Stromal cell of bone marrow (primary cell): ENCODE measurements at places on chromosomes 2 and 18.

- DNase-seq, result no peak
Observed at GRCh38 chr2:200356321-200356720, 49.8 kb downstream of the SPATS2L start.

GRCh38 chr2:19739256-19739655, 162.5 kb downstream of the TTC32 start:
- DNase-seq, result peak; percentile 41

- no peak for DNase-seq
Observed at GRCh38 chr2:28821295-28821958, 10.8 kb downstream of the SPDYA start.

DNA sequence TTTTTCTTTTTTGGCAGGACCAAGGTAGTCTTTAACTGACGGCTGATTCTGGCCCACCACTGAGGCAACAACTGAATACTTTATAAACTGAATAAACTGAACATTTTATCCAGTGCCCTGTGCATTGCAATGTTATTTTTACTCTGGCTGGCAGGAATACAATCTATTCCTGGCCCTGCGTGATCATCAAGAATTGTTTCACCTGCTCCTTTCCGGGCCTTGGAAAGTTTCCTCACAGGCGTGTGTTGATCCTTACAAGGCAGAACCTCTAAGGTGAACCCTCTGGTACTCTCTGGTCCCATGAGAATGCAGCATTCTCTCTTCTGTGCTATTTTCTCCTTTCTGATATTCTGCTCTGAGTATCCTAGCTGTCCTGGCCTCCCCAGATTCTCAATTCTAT, 113.7 kb upstream of the KLHL29 start:
- no peak for DNase-seq

GRCh38 chr2:215528555-215528954, 92.7 kb upstream of the FN1 start:
- peak; percentile 95 for DNase-seq

- DNase-seq, result peak; percentile 3
Observed at GRCh38 chr2:241803387-241804325, 5.3 kb upstream of the NEU4 start.

DNA sequence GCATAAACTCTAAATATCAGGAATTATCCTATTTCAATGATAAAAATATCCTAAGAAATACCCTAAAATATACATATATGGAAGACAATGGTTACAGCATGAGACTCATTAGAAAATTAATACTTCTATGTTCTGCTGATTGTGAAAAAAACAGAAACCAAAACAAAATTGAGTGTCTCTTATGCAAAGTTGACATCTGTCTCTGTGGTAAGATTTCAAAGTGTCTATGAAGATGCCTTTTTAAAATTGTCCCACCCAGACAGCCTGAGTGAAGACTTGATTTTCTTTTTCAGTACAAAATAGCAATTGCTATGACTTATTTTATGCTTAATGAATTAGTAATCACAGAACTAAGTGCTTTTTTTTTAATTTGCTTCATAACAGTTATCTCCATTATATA, 1368.4 kb upstream of the LRRTM1 start:
- no peak for DNase-seq

- DNase-seq, result peak; percentile 45
Observed at GRCh38 chr18:9951022-9951859, 37.4 kb downstream of the VAPA start.

- no peak for DNase-seq
Observed at GRCh38 chr2:230773039-230773773, 60.6 kb downstream of the CAB39 start.

- DNase-seq, result no peak
Observed at GRCh38 chr2:241900251-241901017, 30.9 kb downstream of the RTP5 start.

DNA sequence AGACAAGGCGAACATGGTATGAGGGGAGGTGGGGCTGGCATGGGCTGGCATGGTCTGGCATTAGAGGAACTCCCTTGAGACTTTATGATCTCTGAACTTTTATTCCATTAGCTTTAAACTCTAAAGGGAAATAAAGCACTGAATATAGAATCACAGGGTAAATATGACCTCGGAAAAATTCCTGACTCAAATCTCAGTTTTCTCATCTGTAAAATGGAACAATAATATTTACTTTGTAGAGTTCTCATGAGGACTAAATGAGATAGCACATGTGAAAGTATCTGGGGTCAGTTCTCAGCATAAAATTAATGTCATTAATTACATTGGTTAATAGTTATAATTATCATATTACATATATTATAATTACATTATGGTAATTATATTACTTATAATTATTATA, 65.9 kb downstream of the ARHGAP25 start:
- DNase-seq, result no peak
